ENCODE measurements at places on chromosomes 1 and 21. TPM values are rescaled to one million over a fixed set of nuclear protein-coding genes. Genes with fewer than 3 reads are reported as not detected.

Gene GRIK3
- total RNA-seq = 2.9 TPM

Gene RGS4
- 0.38 TPM for total RNA-seq

Gene KIF14
- 22.2 TPM for total RNA-seq

Gene UBASH3A
- total RNA-seq = not detected

Gene TSTD1
- 102 TPM for total RNA-seq

Gene INTS7
- total RNA-seq = 34.0 TPM

Gene C1orf94
- total RNA-seq = 5.3 TPM

Gene S1PR1
- 5.2 TPM for total RNA-seq

Gene SLC30A1
- 17.0 TPM for total RNA-seq

DNA sequence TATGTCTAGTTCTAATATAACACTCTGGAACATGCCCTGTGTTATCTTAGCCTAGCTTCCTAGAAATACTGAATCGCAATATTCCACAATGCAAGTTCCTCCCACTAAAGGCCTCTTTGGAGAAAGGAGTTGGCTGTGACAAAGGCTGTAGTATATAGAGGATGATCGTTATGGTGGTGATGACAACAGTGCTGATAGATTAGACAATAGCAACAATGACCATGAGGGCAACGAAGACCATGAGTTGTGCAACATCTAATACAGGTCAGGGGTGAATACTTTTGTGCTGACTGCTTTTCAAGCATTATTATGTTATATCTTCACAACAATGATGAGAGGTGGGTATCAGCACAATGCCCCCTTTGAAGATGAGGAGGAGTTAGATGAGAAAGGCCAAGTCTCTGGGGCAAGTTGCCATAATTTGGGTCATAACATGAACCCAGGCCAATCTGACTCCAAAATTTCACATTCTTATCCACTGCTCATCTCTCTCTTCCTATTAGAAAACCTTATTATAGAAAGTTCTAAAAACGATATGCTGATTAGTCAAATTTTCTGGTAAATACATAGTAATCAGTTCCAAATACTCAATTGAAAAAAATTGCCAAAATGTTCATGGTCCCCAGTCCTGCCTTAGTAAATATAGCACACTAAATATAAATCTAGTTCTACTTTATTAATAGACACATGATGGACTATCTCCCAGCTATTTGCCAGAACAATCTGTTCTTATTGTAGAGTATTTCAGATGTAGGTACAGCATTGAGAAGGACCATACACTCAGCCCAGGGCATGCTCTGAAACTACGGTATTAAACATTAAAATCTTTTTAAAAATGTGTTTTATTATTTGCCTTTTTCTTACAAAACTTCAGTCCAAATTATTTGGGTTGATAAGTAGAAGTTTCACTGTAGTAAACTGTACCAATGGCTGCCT, 37.5 kb downstream of the HIVEP3 start:
- no peaks in the 10 kb centered on the region for H3K27me3 ChIP-seq
- H3K4me3 ChIP-seq = no peak overlapping the region
- no peak overlapping the region for H3K27ac ChIP-seq
- H3K4me1 ChIP-seq = peaks cover 15% of the 10 kb centered on the region
- DNase-seq = no peak

- no peaks in the 10 kb centered on the region for H3K4me1 ChIP-seq
- no peak overlapping the region for H3K27ac ChIP-seq
- no peak overlapping the region for H3K4me3 ChIP-seq
- no peaks in the 10 kb centered on the region for H3K27me3 ChIP-seq
- no peak for DNase-seq
- H3K36me3 ChIP-seq = no peaks in the 10 kb centered on the region
These were observed 225.5 kb upstream of the ADAMTS5 start for GRCh38 chr21:27192281-27192949.

DNA sequence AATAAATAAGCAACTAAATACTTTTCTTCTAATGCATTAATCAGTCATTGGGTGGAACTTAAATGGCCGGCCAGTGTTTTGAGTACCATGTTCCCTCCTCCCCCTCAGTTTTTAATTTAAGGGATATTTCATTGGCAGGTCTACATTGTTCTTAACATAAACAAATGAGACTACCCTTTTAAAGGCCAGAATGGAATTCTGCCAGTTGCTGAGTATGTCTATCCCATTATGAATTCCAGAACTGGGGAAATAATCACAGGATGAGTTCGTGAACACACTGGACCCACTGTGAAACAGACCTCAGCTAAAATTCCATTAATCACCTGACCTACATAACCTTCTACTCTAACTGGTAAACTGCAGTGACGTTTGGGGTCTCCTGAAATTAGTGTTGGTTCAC, 305.5 kb upstream of the PKN2 start:
- H3K36me3 ChIP-seq = no peaks in the 10 kb centered on the region
- H3K27ac ChIP-seq = no peak overlapping the region
- no peaks in the 10 kb centered on the region for H3K27me3 ChIP-seq

DNA sequence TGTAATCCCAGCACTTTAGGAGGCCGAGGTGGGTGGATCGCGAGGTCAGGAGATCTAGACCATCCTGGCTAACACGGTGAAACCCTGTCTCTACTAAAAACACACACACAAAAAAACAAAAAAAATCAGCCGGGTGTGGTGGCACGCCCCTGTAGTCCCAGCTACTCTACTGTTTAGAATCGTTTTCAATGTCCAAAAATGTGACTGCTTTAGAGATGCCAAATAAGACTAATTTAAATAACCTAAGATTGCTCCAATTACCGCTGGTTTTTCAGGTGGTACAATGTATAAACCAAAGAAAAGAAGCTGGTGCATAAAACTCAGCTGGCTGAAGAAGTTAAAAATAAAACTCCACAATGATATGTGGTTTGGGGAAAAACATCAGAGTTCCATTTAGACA, 132.0 kb downstream of the RERE start:
- 0 out of 2 replicates have a peak overlapping the region, but pooled peaks have one; percentile 18 for H3K27ac ChIP-seq
- peaks cover 73% of the 10 kb centered on the region for H3K4me1 ChIP-seq
- DNase-seq = no peak
- H3K27me3 ChIP-seq = no peaks in the 10 kb centered on the region
- H3K36me3 ChIP-seq = no peaks in the 10 kb centered on the region
- no peak overlapping the region for H3K4me3 ChIP-seq

DNA sequence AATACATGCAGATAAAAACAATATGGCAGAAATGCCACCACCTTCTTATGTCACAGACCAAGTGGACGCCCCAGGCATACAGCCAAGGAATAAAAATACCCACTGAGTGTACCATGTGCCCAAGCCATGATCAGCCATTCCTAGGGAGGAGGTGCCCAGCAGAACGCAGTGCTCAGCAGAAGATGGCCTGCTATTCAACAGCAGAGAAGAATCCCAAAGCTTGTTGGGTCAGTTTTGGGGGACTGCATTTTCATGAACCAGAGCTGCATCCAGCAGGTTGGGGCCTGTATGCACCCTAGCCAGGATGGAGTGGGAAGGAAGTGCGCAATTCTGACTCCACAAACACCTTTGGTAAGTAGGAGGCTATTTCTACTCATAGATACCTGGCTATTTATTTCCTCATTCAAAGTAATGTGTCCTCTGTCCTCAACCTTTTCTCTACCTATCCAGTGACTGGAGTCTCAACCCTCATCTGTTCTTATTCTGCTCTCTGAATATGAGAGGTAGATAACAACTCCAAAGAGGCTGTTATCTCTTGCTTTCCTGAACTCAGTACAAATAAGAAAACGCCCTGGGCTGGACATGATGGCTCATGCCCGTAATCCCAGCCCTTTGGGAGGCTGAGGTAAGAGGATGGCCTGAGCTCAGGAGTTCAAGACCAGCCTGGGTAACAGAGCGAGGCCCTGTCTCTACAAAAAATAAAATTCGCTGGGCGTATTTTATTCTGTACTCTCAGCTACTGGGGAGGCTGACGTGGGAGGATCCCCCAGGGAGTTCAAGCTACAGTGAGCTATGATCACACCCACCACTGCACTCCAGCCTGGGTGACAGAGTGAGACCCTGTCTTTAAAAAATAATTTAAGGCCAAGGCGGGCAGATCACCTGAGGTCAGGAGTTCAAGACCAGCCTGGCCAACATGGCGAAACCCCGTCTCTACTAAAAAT, 2.5 kb upstream of the PLEKHM2 start:
- no peaks in the 10 kb centered on the region for H3K27me3 ChIP-seq
- H3K4me3 ChIP-seq = no peak overlapping the region
- 0 out of 2 replicates have a peak overlapping the region, but pooled peaks have one; percentile 58 for H3K27ac ChIP-seq

DNA sequence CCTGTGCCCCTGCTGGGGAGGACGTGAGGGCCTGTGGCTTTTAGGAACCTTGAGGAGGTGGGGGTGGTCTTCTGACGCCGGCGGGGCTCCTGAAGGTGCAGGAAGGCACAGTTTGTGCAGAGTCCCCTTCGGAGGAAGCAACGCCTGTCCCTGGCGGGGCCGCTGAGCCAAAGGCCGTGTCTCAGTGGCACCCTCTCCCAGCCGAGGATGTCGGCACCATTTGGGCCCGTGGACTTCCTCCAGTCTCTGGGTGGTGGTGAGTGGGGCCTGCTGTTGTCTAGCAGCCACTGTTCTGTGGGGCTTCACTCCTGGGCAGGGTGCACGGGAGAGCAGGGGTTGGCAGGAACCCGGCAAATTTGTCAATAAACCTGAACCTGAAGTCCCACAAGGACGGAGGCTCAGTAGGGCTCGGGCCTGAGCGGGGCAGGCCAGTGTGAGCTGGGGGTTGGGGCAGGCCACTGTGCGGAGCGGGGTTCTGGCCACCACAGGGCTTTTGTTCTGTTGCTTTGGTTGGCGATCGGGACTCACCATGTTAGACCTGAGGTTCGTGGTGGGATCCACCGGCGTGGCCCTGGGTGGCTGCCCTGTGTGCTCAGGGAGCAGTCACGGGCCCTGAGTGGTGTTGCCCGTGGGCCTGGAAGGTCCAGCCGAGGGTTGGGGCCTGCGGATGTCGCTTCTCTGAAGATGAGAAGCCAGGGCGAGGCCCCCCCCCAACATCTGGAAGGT, 64.8 kb downstream of the SKI start:
- H3K4me1 ChIP-seq = peaks cover 17% of the 10 kb centered on the region
- no peak for DNase-seq
- no peak overlapping the region for H3K27ac ChIP-seq
- H3K36me3 ChIP-seq = no peaks in the 10 kb centered on the region
